ENCODE measurements at places on chromosomes 7 and 10.

DNA sequence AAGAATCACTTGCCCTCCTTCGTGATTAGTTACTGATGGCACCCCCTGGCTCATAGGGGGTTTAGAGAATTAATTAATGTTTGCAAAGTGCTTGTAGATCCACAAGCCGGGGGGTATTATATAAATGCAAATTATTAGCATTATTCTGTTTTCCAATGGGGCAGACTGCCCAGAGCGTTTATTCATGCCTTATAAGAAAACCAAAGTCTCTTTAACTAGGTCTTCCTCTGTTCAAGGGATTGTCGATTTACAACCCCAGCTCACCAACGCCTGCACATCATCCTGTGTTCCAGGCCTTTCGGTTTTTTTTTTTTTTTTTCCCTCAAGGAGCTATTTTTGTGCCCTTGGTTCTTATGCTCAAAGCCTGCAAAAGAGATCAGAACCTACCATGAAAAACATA is 630.7 kb downstream of the PARD3 start:
- no peak for DNase-seq

DNA sequence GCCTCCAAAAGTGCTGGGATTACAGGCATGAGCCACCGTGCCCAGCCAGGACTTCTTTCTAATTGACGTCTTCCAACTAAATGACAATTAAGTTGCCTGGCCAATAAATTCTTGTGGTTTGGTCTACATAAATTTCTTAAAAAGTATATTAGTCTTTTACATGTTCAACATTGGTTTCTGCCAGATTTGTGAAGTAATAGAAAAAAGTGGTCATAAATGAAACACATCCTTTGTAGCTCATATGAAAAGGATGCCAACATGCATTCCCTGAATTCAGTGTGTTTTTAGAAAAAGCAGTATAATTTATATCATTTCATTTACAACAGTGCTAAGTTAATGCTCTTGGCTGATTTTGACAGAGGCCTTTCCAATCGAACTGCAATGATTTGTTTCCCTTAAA is 215.0 kb downstream of the TAX1BP1 start:
- DNase-seq = no peak

- no peak for DNase-seq
Measured at GRCh38 chr7:66255534-66256100, 50.5 kb downstream of the TPST1 start.

DNA sequence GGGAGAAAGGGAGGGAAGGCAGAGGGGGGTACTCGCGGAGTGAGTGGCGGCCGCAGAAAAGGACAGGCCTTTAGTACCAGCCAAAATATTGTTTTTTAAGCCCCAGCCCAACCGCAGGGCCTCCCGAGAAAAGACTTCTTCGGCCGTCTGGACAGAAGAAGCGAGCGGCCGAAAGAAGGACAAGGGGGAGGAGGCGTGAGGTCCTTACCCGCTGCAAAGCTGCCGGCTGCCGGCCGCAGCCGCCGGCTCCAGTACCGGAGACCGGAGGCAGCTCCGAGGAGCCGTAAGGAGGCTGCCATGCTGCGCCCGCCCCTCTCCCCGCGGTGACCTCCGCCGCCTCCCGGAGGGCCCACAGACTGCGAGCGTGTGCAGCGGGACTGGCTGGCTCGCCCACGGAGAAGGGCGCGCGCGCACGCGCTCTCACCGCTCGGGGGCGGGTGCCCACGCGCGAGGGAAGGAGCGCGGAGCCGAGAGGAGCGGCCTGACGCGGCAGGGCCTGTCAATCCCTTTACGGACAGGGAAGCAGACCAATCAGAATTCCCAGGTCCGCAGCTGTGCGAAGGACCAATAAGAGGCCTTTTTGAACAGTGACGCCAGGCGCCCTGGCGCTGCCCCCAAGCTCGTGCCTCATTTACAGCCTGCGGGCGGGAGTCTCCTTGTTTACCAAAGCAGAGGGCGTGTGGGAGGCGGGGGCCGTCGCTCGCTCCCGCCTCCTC is at the start of gene HIBADH:
Gene HIBADH, minus strand, starts transcription at position 394 of the 716 bp plus-strand sequence. Its CDS starts 95 bp downstream, at position 299.
- peak; percentile 97 for DNase-seq

DNA sequence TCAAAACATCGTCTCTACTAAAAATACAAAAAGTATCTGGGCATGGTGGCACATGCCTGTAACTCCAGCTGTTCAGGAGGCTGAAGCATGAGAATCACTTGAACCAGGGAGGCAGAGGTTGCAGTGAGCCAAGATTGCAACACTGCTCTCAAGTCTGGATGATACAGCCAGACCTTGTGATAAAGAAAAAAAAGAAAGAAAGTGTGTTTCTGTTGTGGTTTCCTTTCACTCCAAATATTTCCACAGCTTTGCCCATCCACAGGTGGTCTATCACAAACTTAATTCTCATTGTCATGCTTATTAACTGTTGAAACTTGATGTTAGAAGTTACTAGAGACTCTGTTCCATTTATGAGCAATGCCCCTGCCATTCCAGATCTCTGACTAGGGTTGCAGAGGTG is 316.0 kb upstream of the SEMA3C start:
- no peak for DNase-seq
